ENCODE measurements at places on chromosomes 5 and 9. TPM values are rescaled to one million over a fixed set of nuclear protein-coding genes. Genes with fewer than 3 reads are reported as not detected.

CNTNAP3B gene
- 35.5 TPM for total RNA-seq

GRCh38 chr9:115211413-115212124 lies 93.6 kb upstream of the TNC start:
- DNase-seq = no peak

ARL14EPL gene
- total RNA-seq = 0.66 TPM

GRCh38 chr5:180641566-180641900 lies 7.9 kb downstream of the FLT4 start:
- no peak for DNase-seq

DNA sequence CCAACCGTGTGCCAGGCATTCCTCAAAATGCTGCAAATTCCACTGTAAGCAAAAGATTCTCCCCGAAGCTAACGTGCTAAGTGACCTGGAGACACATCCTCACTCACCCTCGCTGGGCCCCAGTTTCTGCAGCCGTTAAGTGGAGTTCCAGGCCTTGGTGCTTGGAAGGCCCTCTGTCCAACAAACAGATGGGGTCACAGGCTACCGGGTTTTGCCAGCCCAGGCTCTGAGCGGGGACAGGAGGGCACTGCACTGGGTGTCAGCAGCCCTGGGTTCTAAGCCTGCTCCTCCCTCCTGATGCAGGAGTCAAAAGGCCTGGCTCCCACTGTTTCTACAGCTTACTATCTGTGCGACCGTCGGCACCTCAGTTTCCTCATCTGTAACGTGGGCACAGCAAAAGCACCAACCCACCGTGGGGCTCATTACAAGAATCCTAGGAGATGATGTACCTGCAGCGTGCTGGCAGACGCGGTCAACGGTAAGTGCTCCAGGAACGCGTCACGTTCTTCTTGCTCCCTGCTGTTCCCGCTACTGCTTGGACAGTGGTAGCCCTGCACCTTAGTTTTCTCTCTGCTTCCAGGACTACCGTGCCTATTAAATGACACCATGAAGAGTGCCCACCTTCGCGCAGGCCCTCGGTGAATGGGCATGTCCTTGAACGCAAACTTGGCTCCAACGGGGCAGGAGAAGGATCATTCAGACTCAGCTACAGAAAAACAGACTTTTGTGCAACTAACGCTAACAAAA lies 84.8 kb downstream of the ADAMTS2 start:
- no peak for DNase-seq

DNA sequence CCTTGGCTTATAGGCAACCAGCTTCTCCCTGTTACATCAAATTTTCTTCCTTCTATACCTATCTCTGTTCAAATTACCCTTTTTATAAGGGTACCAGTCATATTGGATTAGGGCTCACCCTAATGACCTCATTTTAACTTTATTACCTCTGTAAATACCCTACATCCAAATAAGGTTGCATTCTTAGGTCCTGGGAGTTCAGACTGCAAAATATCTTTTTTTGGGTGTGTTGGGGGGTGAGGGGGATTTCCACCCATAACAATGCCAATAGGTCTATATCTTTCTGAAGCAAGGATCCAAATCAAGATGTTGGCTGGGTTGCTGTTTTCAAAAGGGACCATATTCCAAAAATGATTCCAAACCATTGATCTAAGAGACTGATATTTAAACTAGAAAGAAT lies 141.7 kb downstream of the XRCC4 start:
- DNase-seq = no peak

CCDC192 gene
- 2.5 TPM for total RNA-seq

COL5A1 gene
- not detected for total RNA-seq

SHC3 gene
- 2.3 TPM for total RNA-seq

DNA sequence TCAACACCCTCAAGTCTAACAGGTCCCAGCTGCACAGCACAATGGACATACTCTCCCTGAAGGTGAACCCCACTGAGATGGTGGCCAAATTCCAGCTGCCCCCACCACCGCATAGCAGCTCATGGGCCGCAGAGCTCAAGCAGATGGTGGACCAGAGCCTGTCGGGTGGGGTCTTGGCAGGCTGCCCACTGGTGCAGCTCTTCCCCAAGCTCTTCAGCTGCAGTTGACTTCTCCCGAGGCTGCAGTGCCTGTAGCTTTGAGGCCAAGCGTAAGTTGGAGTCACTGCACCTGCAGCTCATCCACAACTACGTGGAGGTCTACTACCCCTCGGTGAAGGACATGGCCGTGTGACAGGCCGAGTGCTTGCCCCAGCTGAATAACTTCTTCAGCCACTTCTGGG lies 56.6 kb upstream of the SPTLC1 start:
- no peak for DNase-seq

DNA sequence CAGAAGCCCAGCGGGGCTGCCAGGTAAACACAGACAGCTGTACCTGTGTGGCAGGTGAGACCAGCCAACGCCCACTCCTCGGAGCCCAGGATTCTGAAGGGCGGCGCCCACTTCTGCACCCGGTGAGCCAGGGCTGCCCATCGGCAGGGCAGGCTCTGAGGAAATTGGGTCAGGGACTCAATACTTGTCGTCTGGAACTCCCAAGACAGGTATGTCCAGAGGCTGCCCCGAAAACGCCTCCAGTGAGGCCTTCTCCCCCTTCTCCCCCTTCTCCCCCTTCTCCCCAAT lies 19.8 kb downstream of the GLT6D1 start:
- no peak for DNase-seq
